ENCODE measurements at places on chromosomes 2 and 18.

DNA sequence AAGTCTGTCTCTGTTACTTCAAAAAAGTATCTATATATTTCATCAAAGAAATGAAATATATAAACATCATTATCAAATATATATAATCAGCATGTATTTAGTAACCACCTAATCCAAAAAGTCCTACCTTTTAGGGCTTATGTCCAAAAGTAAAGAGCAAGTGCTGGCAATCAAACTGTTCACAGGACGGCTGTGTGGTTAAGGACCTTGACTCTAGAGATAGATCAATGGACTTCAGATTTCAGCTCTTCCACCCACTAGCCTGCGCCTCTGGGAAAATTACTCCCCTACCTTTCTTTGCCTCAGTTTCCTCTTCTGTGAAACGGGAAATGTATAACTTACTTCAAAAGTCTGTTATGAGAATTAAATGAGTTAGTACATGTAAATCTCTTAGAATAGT lies 29.4 kb downstream of the SATB2 start:
- DNase-seq: no peak

DNA sequence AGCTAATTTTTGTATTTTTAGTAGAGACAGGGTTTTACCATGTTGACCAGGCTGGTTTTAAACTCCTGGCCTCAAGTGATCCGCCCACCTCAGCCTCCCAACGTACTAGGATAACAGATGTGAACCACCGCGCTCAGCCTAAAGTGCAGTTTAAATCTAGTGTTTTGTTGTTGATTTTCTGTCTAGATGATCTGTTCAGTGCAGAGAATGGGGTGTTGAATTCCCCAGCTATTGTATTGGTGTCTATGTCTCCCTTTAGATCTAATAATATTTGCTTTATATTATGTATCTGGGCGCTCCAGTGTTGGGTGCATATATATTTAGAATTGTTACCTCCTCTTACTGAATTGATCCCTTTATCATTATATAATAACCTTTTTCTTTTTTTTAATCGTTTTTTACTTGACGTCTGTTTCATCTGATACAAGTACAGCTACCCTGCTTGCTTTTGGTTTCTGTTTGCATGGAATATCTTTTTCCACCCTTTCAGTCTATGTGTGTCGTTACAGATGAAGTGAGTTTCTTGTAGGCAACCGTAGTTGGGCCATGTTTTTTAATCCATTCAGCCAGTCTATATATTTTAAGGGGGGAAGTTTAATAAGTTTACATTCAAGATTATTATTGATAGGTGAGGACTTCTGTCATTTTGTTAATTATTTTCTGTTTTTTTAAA lies 34.3 kb downstream of the GALM start:
- DNase-seq: no peak

DNA sequence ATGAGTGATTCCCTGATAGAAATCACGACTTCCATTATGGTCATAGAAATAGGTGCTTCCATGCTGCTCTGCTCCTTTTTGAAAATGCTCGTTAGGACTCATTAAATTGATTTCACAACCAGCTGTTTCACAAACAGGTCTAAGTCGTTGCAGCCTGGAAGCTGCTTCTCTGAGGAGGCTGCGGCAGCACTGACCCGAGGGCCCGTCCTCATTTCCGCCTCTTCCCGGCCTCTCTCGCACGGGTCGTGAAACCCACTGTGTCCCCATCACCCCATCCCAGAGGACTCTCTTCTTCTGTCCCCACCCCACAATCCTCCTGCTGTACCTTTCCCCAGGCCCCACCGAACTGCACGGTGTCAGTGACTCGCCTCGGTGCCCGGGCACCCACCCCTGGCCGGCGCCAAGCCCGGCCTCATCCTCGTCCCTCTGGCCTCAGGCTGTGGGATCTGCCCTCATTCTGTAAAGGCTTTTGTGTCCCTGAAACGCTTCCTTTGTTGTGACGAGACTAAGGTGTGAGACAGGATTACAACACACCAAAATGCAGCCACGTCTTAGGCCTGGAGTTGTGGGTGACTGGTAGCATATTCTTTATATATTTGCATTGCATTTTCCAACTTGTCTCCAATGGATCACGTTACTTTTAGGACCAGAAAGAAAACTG lies 112.7 kb upstream of the CTDP1 start:
- DNase-seq: no peak

DNA sequence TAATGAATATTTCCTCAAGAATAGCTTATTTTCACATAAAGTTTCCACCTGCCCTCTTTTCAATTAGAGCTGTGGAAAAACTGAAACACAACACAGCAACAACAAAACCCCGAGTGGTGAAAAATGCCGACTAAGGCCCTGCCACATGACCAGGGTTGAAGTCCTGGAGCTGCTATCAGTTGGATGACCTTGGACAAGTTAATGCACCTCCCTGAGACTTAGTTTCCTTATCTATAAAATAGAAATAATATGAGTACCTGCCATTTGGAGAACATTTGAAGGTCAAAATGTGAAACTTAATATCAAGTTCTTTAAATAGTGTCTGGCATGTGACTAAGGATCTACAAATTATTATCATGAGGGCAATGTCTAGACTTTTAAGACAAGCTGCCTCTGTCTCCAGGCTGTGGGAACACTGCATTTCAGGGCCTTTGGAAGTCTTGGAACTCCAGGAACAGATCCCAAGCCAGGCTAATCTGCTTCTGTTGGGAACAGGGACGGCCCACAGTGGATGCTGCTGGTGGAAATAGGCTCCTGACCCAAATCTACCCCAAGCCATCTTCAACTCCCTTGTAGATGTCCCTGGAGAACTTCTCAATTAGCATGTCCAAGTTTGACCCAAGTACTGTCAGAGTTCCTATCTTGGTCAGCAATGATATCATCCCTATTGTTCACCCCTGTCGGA lies 42.0 kb upstream of the TRIB2 start:
- DNase-seq: no peak

- DNase-seq: no peak
Measured at GRCh38 chr2:226794196-226794661, 5.4 kb downstream of the IRS1 start.

DNA sequence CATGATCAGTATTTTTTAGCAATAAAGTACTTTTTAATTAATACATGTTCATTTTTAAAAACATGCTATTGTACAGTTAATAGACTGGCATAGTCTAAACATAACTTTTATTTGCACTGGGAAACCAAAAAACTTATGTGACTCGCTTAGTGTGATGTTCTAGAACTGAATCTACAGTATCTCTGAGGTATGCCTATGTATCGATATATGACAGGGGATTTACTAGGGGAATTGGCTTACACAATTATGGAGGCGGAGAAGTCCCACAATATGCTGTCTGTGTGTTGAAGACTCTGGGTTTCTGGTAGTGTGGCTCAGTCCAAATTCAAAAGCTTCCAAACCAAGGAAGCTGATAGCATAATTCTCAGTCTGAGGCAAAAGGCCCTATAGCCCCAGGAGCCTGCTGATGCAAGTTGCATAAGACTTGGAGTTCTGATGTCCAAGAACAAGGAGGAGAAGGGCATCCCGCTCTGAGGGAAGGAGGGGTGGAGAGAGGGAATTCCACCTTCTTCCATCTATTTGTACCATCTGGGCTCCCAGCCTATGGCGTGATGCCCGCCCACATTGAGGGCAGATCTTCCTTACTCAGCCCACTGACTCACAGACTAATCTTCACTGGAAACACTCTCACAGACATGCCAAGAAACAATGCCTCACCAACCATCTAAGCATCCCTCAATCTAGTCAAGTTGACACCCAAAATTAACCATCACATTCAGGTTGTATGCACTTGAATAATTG lies 27.5 kb downstream of the ZNF638 start:
- no peak for DNase-seq
